ENCODE measurements at places on chromosomes 5 and 9.

DNA sequence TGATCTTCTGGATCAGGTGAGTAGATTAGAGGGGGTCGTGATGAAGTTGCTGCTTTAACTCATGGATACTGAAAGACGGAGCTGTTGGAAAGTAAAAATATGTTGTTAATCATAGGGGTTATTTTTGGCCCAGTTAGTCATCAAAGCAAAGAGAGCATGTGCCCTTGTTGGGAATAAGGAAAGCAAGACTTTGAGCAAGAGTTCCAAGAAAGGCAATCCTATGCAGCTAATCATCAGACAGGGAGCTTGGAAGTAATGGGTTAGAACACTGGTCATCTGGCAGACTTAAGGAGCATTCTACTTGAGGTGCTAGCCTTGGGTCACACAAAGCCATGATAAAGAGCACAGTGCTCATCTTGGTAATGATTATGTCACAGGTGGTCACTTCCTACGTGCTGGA lies 18.3 kb downstream of the ASPN start:
- DNase-seq: no peak

GRCh38 chr5:76495870-76496269 lies 92.8 kb downstream of the IQGAP2 start:
- no peak for DNase-seq

DNA sequence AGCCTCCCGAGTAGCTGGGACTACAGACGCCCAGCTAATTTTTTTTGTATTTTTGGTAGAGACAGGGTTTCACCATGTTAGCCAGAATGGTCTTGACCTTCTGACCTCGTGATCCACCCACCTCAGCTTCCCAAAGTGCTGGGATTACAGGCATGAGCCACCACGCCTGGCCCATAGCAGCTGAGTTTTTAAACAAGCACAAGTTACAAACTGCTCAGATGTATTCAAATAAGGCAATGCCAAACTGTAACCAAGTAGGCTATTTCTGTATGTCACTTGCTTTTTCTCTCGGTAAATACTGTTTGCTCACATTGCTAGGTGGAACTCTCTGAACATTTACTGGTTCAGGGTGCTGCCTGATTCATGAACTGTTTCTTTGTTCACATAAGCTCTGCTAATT lies 799.3 kb upstream of the NUDT12 start:
- no peak for DNase-seq

- DNase-seq: no peak
Measured at GRCh38 chr9:82281066-82281465, 292.5 kb downstream of the SPATA31D1 start.

- DNase-seq: no peak
Measured at GRCh38 chr5:150119421-150120061, 33.2 kb upstream of the CSF1R start.

- no peak for DNase-seq
Measured at GRCh38 chr5:175689147-175689991, 31.5 kb downstream of the HRH2 start.

- DNase-seq: no peak
Measured at GRCh38 chr5:142749321-142749720, 20.9 kb upstream of the ARHGAP26 start.

- no peak for DNase-seq
Measured at GRCh38 chr5:174900240-174900865, 176.0 kb downstream of the MSX2 start.

- DNase-seq: no peak
Measured at GRCh38 chr5:117652958-117653280, 1078.3 kb upstream of the SEMA6A start.

- no peak for DNase-seq
Measured at GRCh38 chr5:143781993-143782520, 29.9 kb upstream of the HMHB1 start.

DNA sequence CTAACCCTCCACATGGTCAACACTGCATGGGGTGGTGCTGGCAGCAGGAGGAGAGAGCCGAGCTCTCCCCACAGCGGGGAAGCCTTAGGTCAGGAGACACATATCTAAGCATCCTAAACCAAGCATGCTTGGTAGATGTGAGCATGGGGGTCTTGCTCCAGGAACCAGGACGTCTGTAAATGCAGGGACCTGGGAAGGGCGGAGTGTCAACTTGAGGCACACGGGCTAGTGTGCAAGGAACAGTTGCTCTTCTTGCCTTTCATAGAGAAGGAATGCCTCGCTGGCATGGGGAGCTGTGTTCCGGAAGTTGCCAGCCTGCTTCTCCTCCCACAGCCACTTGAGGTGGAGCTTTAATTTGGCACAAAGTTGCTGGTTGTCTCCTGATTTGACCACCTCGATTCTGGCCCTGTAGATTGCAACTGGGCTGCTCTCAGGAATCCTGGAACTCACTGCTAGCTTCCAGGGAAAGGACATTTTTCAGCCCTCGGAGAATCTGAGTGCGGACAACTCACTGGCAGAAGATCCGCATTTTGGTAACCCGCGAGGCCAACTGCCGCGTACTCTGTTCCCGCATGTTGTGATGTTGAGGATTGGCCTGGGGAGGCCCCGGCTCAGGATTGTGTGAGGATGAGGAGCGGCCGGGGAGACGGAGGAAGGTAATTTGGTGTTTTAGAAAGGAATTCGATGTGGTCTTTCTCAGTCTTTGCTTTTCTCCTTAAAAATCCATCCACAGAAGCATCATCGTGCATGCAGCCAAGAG lies 370.3 kb upstream of the IRX1 start:
- DNase-seq: no peak

DNA sequence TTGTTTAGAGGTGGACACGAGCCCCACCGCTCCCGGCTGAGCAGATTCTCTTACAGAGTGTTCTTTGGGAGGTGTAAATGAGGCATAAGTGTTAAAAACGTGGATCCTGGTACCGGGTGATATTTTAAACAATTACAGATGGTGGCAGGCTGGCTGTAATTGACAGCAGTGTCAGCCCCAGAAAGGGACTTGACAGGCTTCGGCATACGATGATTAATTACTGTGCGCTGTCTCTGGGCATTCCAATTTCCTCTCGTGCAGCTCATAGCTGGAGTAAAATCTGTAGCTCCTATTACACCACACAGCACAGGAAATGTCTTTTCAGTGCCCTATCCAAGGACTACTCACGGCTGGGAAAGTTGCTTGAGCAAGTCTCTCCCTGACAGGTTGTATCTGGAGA lies 305.4 kb upstream of the IRX2 start:
- no peak for DNase-seq

- no peak for DNase-seq
Measured at GRCh38 chr5:147063943-147064342, 170.9 kb upstream of the STK32A start.

DNA sequence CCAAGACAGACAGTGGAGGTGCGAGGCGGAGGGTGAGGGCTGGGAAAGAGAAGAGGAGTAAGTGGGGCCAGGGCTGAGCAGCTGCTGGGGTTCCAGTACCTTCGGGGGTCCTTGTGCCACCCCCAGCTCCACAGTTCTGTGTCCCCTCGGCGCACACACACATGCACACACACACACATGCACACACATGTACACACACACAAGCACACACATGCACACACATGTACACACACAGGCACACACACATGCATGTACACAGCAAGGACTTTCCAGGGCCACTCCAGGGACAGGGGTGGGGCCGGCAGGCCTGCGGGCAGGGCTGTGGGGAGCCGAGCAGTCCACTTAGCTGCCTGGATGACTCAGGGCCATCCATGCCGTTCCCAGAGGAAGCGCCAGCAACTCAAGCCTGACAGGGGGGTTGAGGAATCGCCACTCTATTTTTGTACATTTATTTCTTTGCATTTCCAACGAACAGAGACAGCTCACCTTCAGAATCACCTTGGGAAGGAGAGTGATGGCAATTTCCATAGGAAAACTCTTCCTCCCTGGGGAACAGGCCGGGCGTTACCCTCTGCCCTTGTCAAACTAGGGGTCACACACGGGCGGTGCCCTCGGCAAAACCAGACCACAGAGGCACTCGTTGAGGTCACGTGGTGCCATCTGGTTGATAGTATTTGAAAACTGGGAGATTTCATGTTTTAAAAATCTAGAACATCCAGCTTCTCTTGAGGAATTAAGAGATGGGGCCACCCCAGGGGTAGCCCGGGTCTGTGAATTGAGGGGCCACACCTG lies 135.7 kb downstream of the ADAMTS2 start:
- no peak for DNase-seq

- no peak for DNase-seq
Measured at GRCh38 chr5:165003283-165003682, 1497.9 kb downstream of the MAT2B start.

DNA sequence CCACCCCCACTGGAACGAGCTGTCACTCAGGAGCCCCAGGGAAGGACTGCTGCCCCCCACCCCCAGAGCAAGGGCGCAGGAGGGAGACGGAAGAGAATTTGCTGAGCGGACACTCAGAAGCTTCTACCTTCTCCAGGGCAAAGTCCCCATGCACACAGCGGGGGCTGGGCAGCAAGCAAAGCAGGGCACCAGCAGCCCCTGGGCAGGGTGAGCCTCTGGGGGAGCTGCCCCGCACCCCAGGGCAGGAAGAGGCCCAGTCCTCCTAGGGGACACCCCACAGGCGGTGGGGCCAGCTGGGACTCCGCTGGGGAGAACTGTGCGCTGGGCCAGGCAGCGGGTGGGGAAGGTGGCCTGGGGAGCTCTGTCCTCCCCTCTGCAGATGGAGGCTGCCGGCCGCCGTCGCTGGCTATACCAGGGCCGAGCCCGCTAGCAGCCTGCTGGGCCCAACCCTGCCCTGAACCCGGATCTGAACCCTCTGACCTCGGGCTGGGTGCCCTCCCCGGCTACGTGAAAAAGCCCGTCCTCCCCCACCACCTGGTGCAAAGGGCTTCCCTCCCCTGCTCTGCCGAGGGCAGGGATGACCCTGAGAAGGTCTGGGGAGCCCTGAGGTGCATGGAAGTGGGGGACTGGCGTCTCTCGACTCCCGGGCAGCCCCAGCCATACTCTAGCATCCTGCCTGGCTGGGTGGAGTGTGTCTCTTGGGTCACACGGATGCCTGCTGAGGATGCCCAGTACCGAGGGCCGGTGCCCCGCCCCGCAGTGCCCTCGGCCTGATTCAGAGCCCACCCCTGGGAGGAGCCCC lies 597 bp upstream of the SLC34A3 start:
- DNase-seq: no peak

GRCh38 chr9:5095795-5096194 lies 89.6 kb downstream of the INSL6 start:
- no peak for DNase-seq

DNA sequence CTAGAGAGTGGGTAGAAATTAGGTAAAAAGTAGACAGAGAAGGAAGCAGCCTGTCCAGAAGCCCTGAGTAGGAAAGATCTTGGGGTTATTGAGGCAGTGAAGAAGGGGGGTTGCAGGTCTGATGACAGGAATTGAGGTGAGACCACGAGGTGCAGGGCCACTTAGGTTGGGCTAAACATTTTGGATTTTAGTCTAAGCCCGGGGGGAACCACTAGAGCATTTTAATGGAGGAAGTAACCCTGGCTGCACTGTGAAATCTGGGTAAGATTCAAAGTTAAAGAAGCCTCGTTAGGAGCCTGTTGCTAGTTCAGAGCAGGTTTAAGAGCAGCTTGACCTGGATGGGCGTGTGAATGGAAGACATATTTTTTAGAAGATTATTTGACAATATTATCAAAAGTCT lies 38.3 kb downstream of the MAP3K1 start:
- no peak for DNase-seq

- DNase-seq: no peak
Measured at GRCh38 chr9:125486152-125486508, 220.9 kb downstream of the MAPKAP1 start.

- DNase-seq: no peak
Measured at GRCh38 chr9:34034698-34035065, 14.0 kb downstream of the UBAP2 start.

DNA sequence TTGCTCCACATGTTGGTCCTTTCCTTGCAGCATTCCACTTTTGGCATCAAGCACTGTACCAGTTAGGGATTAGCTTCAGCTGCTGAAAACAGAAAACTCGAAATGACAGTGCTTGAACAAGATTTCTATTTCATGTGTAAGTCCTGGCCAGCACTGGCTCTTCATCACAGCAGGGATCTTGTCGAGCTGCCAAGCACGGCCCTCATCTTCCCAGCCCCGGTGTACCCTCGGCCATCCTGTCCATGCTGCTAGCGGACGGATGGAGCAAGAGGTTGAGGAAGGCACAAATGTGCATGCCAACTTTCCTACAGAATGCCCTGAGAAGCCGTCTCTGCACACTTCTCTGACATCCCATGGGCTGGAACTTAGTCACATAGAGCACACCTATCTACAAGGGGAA lies 130.6 kb downstream of the TENT4A start:
- no peak for DNase-seq

- no peak for DNase-seq
Measured at GRCh38 chr5:171357843-171358242, 29.8 kb upstream of the NPM1 start.

- no peak for DNase-seq
Measured at GRCh38 chr5:79448336-79448735, 65.6 kb downstream of the HOMER1 start.

- DNase-seq: peak; percentile 6
Measured at GRCh38 chr5:6780802-6781391, 67.7 kb downstream of the TENT4A start.

DNA sequence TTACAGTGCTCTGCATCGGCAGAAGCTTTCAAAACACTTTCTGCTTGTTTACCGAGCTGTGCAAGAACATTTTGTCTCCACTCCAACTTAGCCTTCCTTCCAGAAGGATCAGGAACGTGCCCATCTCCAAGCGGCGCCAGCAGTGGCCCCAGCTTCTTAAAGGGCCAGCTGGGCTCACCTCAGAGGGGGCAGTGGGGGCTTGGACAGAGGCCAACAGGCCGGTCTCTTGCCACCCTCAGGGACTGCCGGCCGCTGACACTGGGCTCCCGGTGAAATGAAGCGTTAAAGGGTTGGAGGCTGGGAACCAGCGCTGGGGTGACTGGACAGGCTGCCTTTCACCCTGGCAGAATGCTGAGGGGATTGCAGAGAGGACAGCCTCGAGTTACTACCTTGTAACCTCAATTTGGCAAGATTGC lies 67.0 kb upstream of the RNU6ATAC start:
- DNase-seq: no peak

GRCh38 chr5:8461543-8461942 lies 592.6 kb downstream of the MTRR start:
- no peak for DNase-seq

DNA sequence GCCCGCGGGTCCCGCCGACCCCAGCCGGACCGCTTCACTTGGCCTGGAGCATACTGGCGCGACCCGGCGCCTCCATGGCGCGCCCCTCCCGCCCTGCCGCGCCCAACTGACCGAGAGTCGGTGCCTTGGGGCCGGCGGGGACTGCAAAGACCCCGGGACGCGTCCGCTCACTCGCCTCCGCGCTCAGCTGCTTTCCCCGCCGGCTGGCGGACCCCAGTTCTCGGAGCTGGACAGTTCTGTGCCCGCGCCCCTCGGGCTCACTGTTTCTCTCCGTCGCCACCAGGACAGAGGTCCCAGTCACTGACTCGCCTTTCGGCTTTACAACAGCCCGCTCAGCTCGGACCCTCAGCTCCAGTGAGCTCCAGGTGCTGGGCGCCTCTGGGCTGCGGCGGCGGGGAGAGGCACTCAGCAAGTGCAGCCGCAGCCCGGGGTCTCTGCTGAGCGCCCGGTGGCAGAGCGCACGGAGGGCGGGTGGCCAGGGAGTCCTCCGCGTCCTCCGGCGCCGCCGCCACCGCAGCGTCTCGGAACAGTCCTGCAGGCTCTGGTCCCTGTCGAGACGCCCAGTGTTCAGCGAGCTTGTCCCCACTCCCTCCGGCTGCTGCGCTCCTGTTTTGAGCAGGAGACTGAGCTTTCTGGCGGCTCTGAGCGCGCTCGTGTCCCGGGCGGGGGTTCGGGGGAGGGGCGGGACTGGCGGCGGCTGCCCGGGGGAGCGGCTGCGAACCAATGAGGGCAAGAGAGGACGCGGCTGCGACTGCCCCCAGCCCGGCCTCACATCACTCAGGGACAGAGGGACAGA lies at the start of gene SMIM32:
Gene SMIM32, minus strand, starts transcription at position 637 of the 796 bp plus-strand sequence. CDS start 638 bp downstream, outside the sequence.
- no peak for DNase-seq

All from NCI-H524 treated with DMSO at 0.1 percent for 48 hours (cell line).